ENCODE measurements at places on chromosomes 4 and X.

GRCh38 chrX:31236231-31236630 is 164.4 kb upstream of the FTHL17 start:
- DNase-seq, result no peak

- DNase-seq, result no peak
These were observed 234.1 kb downstream of the CPE start for GRCh38 chr4:165612936-165613335.

GRCh38 chrX:15748841-15749240 is 10.8 kb downstream of the CA5B start:
- no peak for DNase-seq

- no peak for DNase-seq
These were observed 118.7 kb downstream of the SMARCA1 start for GRCh38 chrX:129404670-129405008.
